CD4-positive, alpha-beta T cell treated with Interleukin-1 beta for 1 hour (primary cell): ENCODE measurements at places on chromosomes 2 and 18.
A peak's percentile ranks its signal among the peaks of the same experiment; 100 is the strongest.

- no peak for DNase-seq
Observed at GRCh38 chr2:226720948-226721347, 78.7 kb downstream of the IRS1 start.

- DNase-seq: no peak
Observed at GRCh38 chr2:27185331-27186026, 26.4 kb upstream of the ATRAID start.

DNA sequence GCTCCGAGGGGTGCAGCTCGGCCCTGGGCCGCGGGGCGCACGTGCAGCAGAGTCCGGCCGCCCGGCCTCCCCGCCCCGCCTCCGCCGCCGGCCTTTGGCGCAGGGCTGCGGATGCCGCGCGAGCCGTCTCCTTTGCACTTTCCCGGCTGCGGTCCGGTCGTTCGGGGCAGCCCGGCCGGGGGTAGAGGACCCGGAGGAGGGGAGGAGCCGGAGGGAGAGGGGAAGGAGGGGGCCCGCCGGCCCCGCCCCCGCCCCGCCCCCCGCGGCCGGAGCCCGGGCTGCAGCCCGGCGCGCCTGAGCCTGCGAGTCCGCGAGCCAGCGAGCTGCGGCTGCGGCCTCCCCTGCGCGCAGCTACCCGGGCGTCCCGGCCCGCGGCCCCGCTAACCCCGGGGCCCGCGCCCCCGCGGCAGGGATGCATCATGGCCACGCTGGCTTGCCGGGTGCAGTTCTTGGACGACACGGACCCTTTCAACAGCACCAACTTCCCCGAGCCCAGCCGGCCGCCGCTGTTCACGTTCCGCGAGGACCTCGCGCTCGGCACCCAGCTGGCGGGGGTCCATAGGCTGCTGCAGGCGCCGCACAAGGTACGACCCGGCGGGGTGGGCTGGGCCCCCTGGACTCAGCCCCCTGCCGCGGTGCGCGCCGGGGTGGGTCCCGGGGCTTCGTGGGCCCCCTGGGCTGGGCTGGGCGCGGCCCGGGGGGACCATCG is at the start of gene FHOD3:
TSS of gene FHOD3 (plus strand) at position 297 of the 709 bp plus-strand sequence. CDS start at position 420, 123 bp downstream.
- DNase-seq: no peak

GRCh38 chr2:218284106-218284811 is 8.0 kb downstream of the TMBIM1 start:
- DNase-seq: peak; percentile 57

GRCh38 chr18:37483221-37483971 is 82.2 kb downstream of the CELF4 start:
- DNase-seq: no peak

DNA sequence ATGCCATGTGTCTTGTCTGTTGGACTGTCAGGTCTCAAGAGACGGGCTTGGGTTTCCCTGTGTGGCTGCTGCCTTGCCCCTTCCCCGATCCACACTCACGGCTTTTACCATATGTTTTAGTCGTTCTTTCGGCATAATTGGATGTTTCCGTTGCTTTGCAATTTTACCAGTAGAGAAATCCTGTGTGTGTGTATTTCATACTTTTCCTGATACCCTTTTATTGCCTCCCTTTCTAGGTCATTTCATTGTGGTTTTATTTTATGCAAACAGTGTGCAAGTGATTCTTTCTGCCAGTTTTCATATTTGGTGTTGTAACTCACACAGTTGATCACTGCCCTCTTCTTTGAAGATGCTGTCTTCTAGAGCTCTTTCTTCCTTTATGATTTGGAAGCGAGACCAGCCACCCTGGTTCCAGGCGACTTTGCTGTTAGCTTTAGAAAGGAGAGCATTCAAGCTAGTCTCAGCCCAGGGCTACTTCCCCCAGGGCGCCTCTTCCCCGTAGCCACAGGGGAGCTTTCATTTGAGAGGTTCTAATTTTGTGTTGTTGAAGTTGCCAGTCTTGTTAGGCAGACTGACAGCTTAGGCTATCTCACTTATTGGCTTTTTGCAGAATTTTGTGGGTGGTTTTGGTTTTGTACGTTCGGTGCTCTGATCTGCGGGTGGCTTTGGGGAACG is 17.0 kb downstream of the SH3BP4 start:
- DNase-seq: no peak

- DNase-seq: no peak
Observed at GRCh38 chr2:120036145-120036544, 23.3 kb downstream of the EPB41L5 start.

DNA sequence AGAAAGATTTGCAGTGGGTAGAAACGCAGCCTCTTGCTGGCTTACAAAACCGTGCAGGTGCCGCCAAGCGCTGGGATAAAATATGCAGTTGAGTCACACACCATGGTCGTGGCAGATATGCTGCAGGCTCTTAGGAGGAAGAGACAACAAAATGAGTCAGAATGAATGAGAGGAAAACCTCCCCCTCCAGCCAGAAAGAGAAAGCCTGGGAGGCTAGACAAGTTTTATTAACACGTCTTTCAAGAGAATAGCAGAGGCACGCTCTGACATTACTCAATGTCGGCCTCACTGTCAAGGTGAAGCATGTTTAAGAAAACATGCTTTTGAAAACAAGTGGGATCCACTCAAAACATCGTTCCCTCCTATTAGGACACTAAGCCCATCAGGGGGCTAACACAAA is 37.1 kb upstream of the ZCCHC2 start:
- no peak for DNase-seq

DNA sequence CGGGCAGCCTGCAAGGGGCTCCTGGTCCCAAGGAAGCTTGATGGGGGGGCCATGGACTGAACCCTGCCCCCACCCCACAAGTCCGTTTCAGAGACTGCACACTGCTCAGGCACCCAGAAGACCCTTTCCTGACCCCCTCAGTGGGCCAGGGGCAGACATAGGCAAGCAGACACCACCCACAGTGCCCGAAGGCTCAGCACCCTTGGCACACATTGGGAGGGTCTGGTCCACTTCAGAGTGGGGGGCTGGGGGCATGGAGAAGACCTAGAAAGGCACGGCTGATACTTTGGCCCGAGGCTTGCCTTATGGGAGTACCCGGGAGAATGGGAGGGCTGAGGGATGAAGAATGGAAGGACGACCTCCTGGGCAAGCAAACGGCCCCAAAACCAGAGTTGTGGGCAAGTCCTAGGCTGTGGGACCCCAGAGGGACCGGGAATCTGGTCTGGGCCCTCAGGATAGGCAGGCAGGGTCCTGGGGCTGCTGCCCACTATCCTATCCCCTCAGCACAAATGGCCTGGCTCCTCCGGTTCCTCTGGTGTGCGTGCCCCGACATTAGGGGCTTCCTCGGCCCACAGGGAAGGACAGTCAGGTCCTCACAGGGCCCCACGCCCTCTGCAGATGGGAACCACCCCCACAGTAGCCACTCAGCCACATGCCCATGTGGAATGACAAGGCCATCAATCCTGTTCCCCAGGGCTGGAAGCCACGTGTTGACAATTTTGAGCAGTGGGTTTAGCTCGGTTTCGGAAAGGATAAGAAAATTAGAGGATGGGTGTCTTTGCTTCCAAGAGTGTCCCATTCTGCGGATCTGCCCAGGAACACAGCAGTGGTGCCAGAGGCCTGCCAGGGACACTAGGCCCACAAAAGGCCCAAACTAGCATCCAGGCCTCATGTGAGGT is 15.0 kb upstream of the GPC1 start:
- DNase-seq: no peak

GRCh38 chr2:224764565-224765236 is 48.5 kb upstream of the CCDC195 start:
- DNase-seq: no peak

GRCh38 chr2:145555360-145555759 is 1035.4 kb upstream of the ZEB2 start:
- DNase-seq: no peak

GRCh38 chr2:147937744-147938349 is 82.7 kb downstream of the ORC4 start:
- no peak for DNase-seq

GRCh38 chr18:49050452-49050851 is 99.7 kb upstream of the SMAD7 start:
- DNase-seq: no peak

GRCh38 chr2:113692698-113693428 is 63.6 kb downstream of the SLC35F5 start:
- DNase-seq: peak; percentile 32

GRCh38 chr18:58310517-58310916 is 266.5 kb downstream of the NEDD4L start:
- peak; percentile 36 for DNase-seq

DNA sequence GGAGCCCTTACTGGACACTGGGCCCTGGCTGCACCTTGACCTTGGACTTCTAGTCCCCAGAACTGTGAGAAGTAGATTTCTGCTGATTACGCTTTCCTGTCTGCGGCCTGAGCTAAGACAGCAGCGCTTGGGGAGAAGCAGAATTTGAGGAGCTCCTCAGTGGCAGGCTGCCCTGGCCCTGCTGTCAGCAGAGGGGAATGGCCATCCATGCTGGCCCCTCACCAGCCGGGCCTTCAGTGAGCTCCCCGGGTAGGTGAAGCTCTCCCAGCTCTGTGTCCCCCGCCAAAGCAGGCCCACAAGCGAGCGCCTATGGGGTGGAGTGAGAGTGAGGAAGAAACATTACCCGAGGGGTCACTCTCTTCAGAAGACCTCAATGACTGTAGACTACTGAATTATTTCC is 51.6 kb downstream of the RRM2 start:
- DNase-seq: no peak

DNA sequence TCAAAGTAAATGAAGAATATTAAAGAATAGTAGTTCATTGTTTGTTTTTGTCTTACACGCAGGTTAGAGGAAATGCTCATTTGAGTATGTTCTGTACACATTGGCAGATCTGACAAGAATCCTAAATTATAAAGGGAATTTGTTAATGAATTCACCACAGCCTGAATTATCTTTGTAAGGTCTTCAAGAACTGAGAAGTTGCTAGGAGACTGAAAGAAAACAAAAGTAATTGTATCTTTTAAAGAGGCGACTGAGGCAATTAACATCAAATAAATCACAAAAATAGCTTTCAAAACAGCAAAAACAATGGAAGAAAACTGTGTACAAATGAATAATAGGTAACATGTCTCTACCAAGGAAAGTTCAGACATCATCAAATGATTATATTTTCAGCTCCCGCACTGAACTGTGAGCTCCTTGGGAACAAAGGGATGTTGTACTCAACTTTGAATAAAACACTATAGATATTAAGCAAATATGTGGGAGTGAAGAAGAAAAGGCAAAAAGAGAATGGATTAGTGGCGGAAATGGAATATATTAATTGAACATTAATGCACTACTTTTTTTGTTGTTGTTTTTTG is 51.7 kb upstream of the ATIC start:
- DNase-seq: no peak

GRCh38 chr2:72274380-72274797 is 126.7 kb upstream of the CYP26B1 start:
- no peak for DNase-seq

DNA sequence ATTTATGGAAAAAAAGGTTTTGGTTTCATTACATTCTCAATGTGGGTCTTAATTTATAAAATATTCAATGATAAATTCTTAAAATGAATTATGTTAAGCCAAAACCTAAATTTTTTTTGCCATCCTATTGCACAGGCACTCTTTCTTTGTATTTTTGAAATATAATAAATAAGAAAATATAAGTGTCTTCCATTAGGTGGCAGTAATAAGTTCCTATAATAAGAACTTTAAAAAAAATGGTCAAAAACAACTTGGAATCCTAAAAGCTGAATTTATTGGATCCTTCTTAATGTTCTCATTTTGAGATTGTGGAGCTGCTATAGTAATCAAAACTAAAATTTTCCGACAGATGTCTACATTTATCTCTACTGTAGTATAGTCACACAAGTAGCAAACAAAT is 5.7 kb downstream of the CALCRL start:
- no peak for DNase-seq

DNA sequence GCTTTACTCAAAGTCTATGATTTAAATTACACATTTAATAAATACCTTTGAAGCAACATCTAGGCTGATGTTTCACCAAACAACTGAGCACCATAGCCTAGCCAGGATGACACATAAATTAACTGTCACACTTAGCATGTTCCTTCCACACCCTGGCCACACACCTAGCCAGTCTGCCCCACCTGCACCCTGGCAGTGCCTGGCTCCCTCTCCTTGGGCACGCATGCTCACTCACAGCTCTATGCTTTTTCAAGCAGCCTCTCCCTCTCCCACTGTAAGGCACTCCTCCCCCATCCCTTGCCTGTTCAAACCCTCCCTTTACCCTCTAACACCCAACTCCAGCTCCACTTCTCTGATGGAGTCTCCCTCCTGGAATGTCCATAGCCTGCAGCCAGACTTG is 357.6 kb upstream of the KLHL29 start:
- DNase-seq: no peak

DNA sequence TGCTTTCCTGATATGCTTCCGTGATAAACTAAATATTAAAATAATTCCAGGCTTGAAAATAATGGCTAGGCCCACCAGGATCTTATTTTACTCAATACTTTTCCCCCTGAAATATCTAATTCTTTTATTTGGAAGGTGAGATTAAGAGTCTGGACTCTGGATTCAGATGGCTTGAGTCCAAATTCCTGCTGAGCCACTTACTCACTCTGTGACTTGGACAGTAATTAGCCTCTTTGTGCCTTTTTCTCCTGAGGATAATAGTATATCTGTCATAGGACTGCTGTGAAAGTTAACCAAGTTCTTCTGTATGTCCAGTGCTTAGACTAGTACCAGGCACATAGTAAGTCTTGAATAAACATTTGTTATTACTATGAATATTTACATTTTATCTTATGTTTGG is 127.3 kb upstream of the ERBB4 start:
- DNase-seq: no peak

GRCh38 chr2:147577323-147577997 is 267.4 kb upstream of the ACVR2A start:
- no peak for DNase-seq

GRCh38 chr2:31060397-31060796 is 77.8 kb downstream of the GALNT14 start:
- DNase-seq: no peak

GRCh38 chr2:54617409-54617808 is 106.1 kb upstream of the EML6 start:
- no peak for DNase-seq

DNA sequence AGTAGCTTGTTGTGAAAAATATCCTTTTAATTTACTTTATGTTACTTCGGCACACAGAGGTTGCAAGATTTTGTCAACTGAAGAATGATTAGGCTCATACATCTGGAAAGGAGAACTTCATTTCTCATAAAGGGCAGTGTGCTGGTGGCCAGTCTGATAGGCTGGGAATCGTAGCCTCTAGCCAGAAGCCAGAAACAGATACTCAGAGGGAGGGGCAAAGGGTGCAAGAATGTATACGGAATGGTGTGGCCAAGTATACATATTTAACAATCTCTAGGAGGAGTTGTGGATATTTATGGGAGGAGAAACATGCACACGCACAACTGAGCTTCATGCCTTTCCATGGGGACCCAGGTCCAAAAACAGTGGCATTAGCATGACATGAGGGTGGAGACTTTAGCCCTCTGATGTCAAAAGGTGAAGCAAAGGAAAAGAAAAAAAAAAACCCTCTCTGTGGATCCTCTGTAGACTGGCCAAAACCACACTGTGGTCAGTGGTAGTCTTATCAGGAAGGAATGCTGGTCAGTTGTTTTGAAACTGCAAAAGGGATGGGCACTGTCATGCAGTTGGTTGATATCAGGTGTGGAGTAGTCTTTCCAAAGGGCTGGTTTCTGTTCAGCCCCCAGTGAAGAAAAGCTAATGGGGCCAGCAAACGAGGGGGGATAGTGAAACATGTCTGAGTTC is 34.9 kb upstream of the APCDD1 start:
- DNase-seq: no peak

- no peak for DNase-seq
Observed at GRCh38 chr2:69804416-69804815, 25.0 kb upstream of the GMCL1 start.
